ENCODE measurements at places on chromosomes 11 and 22.
A peak's percentile ranks its signal among the peaks of the same experiment; 100 is the strongest.

- no peak for DNase-seq
Measured at GRCh38 chr11:116072133-116072532, 567.9 kb upstream of the CADM1 start.

DNA sequence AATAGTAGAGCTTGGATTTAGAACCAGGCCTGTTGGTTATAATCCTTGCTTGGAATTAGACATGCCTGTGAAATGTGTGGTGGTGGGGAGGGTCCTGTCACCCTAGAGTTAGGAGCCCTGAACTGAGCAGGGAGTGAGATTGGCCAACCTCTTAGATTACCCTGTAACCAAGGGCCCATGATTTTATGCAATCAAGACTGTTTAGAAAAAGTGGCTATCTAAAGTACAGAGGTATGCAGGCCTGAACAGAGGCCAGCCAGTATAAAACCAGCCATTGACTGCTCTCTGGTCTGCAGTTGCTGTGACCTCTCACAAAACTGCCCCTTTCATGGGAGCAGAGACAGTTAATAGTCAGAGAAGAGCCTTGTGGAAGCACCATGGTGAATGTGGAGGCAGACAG lies 36.2 kb downstream of the SERPINH1 start:
- DNase-seq = no peak

DNA sequence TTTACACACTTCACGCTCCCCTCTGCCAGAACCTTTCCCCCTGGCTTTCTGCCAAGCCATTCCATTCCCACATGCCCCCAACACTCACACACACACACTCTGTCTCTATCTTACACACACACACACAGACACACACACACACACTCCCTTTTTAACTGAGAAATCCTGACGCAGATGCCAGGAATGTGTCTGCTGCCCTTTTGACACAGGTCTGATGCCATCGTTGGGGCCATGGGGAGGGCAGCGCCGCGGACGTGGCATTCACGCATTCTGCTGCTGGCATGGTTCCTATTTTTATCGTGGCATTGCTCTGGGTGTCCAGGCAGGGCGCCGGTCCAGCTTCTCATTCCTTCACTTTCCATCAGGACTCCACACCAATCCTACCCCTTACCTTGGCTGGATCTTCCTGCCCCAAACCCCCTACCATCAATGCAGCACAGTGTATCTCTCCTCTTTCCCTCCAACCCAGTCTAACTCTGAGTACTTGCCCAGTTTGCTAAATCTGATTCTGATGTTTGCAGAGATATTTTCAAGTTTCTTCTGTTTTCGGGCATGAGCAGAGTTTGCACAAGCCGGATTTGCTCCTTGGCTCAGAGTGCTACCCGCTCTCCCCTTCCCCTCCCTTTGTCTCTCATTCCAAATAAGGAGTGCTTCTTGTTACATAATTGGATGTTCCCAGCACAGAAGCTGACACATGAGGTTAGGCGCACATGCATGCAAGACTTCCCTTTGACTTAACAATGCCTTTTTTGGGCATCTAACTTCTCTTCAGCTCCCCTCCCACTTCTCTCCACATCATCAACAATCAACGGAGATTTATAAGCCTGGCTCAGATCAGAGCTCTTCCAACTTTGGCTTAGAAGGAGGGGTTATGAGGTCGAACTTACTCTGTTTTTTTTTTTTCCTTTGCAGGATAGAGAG lies 18.8 kb downstream of the SNX19 start:
- peak; percentile 33 for DNase-seq

- DNase-seq = peak; percentile 30
Measured at GRCh38 chr11:126039485-126040271, 23.0 kb downstream of the CDON start.

DNA sequence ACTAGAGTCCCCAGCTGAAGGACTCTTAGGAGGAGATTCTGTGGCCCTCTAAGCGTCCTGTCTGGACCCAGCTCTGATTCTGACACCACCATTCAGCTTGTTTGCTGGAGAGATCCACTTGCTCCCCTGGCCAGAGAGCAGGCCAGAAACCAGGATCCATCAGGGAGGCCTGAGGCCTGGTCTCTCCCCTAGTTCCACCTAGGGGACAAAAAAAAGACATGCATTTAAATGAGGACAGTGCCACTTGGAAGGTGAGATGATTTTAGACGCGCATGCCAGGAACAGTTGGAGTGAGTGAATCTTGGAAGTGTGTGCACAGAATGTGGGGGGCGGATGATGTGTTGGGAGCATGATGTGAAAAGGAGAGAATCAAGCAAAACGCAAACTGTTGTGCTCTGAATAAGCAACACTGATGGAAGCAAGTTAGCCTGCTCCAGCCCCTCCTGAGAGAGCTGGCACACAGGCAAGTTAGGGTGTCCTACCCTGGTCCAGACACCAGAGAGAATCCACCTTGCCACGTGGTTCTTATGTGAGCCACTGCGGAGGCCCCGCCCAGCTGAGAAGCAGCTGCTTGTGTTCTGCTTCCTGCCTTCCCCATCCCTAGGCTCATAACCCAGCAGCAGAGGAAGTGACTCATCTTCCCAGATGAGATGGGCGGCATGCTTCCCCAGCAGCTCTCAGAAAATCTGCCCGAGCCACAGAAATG lies 8.0 kb upstream of the SLCO2B1 start:
- no peak for DNase-seq

DNA sequence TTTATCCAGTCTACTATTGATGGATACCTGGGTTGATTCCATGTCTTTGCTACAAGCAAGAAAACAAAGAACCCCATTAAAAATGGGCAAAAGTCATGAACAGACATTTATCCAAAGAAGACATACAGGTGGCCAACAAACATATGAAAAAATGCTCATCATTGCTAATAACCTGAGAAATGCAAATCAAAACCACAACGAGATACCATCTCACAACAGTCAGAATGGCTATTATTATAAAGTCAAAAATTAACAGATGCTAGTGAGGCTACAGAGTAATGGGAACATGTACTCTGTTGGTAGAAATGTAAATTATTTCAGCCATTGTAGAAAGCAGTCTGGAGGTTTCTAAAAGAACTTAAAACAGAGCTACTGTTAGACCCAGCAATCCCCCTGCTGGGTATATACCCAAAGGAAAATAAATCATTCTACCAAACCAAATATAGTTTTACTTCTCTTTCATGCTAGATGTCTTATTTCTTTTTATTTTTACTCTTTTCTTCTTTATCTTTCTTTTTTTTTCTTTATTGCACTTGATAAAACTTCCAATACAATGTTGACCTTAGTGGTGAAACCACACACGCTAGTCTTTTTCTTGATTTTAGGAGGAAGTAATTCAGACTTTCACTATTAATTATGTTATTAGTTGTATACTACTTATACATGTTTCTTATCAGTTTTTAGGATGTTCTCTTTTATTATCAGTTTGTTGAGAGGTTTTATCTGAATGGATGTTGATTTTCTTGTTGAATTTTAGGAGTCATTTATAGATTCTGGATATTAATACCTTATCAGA lies 14.3 kb downstream of the TRIM22 start:
- no peak for DNase-seq

DNA sequence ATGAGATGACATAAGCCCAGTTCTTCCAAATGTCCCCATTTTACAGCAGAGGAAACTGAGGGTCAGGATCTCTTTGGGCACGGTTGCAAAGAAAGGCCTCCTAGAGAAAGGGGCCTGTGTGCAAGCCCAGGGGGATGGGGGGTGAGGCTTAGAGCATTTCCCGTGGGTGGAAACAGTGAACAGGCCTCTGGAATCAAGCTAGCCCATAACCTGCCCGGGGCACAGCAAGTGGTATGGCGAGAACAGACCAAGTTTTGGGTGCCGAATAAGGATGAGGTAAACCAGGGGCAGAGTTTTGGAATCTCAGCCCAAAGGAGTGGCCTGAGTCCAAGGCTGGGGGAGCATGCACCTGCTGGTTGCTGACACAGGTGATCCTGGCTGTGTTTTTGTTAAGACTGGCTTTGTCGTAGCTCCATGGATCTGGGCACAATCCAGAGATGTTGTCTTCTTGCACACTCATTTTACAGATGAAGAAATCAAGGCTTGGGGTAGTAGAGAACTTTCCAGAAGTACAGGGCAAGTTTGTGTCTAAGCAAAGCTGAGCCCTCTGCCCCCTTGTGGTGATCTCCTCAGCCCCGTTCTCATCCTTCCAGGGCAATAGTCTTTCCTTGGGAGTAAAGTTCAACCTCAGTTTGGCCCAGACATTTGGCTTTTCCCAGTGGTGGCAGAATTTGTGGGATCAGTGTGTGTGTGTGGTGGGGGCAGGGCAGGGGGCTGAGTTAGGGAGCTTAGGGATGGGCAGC lies 53.5 kb upstream of the MYEOV start:
- DNase-seq = no peak

GRCh38 chr11:118184784-118185579 lies 8.5 kb upstream of the SCN2B start:
- DNase-seq = no peak

DNA sequence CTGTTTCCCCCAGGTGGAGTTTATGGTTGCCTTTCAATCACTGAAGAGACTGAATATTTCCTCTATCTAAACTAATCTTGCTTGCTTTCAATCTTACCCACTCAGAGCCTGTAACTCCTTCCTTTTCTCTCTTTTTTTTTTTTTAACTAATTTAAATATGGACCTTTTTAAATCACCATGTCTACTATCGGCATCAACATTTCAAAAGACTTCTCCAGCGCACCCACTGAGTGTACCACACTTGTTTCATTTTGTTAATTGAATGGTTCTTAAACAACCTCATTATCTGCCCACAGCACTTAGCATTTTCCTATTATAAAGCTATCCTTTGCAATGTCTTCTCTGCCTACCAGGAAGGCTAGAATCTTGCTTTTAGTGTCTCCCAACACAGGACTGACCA lies 1212.5 kb downstream of the LRRC4C start:
- no peak for DNase-seq

- no peak for DNase-seq
Measured at GRCh38 chr11:46102843-46103242, 18.4 kb downstream of the PHF21A start.

DNA sequence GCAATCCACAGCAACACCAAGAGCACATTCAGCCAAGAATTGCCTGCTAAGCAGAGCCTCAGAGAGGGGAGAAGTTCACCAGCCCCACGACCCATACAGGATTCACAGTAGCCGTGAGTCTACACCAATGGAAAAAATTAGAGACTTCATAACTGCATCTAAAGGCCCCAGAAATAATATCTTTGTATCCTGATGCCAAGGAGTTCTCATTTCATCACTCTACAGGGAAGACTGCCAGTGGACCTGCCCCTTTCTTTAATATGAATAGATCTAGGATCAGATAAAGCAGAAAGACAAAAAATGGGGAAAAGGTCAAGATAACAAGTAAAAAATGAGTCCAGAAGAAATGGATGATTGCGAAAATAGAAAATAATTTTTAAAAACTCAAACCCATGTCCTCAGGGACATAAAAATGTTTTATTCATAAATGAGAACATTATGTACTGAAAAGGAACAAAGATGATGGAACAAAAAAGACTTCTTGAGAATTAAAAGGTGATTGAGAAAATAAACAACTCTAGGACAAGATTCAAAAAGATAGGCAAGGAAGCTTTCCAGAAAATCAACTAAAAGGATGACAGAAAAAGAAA lies 9.5 kb downstream of the APOL3 start:
- no peak for DNase-seq

DNA sequence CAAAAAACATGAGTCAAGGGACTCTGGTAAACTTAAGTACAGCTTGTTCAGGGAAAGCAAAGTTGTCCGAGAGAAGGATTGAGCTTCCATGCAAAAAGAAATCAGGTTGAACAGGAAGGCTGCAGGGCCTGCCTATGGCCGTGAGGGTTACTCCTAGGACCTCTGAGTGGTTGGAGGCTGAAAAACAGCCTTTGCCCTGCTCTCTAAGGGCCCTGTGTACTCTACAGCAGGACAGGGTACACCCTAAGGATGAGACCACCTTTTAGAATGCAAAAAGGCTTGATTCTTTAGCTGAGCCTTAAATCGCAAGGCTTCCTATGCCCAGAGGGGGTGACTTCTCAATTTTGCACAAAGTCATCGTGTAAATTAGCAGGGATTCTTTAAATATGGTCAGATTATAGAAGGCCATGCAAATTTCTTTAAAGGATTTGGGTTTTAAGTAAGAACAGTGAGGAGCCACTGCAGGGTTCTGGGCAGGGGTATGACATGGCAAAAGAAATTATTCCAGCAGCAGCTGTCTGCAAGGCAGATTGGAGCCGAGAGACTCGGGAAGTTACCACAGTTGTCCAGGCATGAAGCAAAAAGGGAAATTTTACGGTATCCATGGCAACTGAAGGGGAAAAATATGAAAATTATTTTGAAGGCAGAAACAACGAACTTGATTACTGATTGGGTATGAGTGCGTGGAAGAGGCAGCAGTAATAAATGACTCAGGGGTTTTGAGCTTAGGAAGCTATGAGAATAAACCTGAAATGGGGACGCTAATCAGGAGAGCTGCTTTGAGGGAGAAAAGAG lies 91.8 kb downstream of the FAM76B start:
- no peak for DNase-seq

Measured in D341Med (cell line).